ENCODE measurements at places on chromosomes 4 and X.

DNA sequence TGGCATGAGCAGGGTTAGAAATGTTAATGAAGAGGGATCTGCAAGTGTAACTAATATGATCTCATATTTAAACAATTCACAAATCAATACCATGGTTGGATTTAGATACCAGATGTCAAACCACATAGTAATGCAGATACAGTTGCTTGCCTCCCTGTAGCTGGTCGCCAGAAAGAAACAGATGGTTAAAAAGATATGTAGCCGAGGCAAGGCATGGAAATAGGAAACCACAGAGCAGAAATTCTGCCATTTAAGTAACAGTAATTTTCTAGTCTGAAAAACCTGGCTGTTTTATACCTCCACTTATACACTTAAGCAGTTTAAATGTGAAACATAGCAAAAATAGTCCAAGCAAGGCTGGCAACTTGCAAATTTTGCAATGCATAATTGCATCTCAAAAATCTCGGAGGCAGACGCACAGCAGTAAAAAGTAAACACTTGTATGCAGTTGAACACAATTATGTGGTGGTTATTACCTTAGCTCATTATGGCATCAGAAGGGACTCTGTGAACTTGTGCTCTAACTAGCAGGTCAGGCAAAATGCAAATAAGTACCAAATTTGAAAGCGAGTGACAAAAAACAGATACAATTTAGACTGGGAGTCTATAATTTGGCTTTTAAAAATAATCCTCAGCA lies 126.8 kb downstream of the NAA11 start:
- peak; percentile 22 for DNase-seq

GRCh38 chr4:26176598-26177149 lies 144.1 kb upstream of the RBPJ start:
- DNase-seq: peak; percentile 87

DNA sequence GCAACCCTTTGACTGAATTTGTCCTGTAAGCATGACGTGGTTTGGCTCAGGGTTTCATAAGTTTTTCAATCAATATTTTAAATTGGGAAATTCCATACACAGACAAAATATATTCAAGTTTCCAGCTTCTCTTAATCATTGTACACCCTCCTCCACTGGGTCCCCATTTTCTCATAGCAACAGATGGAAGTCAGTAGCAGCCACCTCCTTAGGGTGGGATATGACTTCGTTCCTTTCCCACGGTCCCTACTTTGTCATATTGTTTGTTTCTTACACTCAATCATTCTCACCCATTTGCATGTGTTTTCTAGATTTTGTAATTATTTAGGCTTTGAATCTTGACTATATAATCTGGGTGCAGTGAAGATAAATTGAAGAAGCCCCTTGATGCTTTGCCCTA lies 664.5 kb upstream of the IGFBP7 start:
- no peak for DNase-seq

GRCh38 chr4:118776157-118776954 lies 59.6 kb downstream of the SEC24D start:
- DNase-seq: peak; percentile 70

GRCh38 chr4:133720001-133720400 lies 481.6 kb downstream of the PABPC4L start:
- DNase-seq: no peak

GRCh38 chrX:27445438-27445837 lies 17.7 kb downstream of the PPP4R3C start:
- no peak for DNase-seq

DNA sequence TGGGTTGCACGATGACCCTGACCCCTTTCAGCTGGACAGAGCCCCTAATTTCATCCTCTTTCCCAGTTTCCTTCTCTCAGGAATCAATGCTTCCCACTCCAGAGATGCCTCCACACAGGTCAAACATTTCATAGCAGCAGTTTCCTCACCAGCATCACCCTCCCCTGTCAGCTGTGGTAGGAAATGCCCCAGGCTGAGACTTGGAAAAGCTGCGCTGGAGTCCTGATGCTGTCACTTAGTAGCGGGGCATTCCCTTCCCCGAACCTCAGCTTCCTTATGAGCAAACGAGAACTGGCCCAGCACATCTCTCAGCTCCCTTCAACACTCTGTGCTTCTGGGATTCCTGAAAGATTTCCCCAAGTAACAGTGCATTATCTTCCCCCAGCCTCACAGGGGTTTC lies 2.7 kb downstream of the GJB1 start:
- peak; percentile 2 for DNase-seq

GRCh38 chr4:184313702-184314659 lies 96.3 kb upstream of the ENPP6 start:
- DNase-seq: no peak

DNA sequence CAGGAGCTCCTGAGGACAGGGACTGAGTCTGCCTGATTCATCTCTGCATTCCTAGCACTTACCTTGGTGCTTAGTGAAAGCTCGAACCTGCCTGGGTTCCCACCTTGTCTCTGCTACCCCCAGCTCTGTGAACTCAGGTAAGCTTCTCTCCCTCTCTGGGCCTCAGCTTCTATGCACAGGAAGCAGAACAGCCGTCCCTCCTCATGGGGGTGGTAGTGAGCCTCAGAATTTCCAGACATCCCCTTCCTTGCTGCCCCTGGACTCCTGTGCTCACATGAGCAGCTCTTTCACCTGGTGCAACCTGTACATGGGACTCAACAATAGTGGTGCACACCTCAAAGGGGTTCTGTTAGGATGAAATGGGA lies 50.8 kb downstream of the HTRA3 start:
- no peak for DNase-seq

DNA sequence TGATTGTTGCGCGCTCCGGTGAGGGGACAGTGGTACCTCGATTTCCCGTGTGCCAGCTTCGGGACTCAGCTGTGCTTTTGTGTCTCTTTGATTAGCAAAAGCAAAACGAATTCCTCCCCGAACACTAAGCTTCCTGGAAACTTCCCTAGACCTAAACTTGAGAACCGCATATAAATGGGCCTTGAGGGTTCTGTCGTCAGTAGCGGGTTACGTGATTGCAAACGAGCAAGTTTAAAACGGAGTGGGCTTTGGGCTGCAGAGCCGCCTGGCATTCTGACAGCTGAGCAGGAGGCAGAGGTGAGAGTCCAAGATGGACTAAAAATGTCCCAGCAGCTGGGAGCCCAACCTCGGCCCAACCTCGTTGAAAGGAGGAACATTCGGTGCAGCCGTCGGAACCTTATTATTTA lies 1.2 kb upstream of the TAPT1 start:
- DNase-seq: peak; percentile 32

GRCh38 chr4:177566691-177567090 lies 124.5 kb upstream of the AGA start:
- DNase-seq: no peak

GRCh38 chr4:138875891-138876608 lies 139.5 kb upstream of the NOCT start:
- peak; percentile 97 for DNase-seq

GRCh38 chr4:147968641-147969040 lies 236.8 kb downstream of the ARHGAP10 start:
- no peak for DNase-seq

DNA sequence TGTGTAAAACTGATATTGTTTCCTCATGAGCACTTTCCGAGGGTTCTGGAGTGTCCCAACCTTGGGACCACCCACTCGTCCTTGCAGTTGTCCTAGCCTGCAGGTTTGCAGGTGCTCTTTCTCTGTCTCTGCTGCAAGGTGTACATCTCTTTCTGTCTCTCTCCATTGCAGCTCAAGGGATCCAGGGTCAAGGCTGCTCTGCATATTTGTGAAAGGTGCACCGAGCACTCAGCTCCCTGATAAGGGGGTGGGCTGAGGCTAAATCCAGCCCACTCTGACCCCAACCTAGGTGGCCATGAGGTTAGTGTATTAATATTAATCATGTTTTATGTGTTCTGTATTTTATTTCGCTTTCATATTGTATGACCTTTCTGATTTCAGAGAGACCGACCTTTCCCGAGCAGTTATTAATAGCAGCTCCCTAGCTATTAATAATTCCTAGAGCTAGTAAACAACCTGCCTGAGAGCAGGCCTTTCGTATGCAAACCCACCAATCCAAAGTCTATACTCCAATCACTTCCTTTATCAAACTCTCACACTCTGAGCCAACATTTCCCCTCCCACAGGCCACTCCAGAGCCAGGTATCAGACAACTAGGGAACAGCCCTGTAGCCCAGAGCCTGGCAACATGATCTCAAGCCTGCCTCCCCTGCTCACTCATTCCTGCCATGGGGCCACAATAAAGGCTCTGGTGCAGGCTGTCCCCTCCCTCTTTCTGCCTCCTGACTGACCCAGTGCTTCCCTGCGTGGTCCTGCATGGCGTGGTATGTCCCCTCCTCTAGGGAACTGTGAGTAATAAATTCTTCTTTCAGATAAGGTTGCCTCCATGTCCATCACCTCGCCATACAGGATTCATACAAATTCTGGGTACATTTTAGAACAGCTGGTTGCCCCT lies 73.9 kb downstream of the SLC2A9 start:
- no peak for DNase-seq

DNA sequence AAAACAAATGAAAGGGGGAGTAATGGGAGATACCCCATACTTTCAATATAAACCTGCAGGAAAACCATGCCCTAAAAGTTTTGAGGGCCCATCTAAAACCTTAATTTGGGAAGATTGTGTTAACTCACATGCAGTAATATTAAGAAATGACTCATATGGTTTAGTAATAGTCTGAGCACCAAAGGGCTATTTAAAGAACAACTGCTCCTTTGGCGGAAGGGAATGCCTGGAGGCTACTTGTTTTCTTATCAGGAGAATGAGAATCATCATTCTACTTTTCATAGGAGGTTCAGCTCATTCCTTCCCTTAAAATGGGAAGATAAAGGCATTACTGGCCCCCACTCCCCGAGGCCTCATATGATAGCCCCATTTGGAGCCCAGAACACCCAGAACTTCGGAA lies 47.6 kb downstream of the SPIN3 start:
- no peak for DNase-seq

GRCh38 chr4:73718375-73719373 lies 21.7 kb upstream of the CXCL8 start:
- DNase-seq: peak; percentile 83

DNA sequence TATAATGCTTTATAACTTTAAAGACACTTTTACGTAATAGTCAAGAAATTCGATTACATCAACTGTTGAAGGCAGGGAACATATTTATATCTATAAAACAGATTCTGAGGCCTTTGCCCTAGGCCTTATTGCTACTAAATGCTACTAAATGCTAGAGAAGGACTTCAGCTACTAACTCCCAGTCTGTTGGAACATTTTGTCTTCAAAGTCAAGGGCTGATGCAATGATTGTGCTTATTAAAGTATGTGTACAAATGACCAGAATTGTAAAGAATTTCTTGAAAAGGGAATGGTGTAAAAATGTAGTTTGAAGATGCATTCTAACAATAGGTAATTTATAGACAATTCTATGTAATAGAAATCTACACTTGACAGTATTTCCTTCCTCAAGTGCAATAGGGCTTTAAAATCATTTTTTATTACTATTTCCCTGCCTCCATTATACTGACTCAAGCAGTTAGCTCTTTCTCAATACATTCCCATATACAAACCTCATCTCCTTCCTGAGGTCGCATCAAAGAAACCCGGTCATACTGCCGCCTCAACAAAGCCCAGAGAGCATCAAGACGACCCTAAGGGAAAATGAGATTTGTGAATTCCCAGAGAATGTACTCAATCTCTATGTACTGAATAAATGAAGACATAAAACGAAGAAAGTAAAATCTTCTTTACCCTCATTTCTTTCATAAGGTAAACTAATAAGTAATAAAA lies 95.7 kb downstream of the ANTXR2 start:
- DNase-seq: no peak

GRCh38 chr4:172842779-172843178 lies 325.8 kb upstream of the GALNT7 start:
- no peak for DNase-seq

- no peak for DNase-seq
These were observed 156.9 kb downstream of the CBR4 start for GRCh38 chr4:168852933-168853713.

DNA sequence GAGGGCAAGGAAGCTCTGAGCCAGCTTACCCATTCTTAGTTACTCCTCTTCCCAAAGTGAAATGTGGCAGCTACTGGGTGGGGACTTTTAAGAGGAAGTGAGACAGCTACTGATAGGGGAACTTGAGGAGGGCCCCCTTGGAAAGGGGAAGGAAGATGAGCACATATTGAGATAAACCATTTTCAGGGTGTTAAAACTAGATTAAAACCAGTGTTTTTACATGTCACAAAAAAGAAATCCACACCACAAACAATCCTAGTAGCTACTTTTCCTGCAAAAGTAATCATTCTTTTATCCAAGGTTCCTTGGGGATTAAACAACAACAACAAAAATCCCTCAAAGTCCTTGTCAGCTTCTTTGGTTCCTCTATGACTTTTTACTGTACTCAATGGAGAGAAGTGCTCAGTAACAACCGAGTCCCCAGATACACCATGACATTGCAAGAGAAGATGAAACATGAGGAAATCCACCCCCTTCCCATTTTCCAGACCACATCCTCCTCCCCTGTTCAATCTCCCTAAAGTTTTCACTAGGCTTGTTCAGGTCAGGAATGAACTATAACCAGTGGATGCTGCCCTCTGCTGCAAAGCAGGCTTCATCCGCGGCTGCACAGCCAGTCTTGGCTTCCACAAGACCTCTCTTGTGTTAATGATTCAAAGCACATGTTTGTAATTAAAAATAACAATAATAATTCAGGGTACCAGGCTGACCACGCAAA lies 113.5 kb upstream of the TMEM164 start:
- peak; percentile 17 for DNase-seq

DNA sequence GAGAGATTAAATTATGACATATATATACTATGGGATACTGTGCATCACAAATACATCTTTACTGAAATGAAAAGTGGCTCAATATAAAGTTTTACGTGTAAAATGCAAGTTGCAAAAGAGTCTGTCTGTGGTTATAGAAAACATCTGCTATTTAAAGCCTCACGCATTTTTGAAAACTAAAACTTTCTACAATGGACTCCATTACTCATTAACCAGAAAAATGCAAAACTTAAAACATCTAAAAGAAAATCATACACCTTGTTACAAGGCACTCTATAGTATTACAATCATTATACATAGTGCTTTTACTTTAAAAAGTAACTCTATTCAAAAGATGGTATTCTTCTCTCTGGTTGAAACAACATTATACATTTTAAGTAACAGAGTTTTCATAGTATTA lies 755.6 kb downstream of the DMD start:
- DNase-seq: no peak

GRCh38 chr4:152079543-152080293 lies 318.9 kb upstream of the GATB start:
- no peak for DNase-seq

GRCh38 chr4:26782168-26782829 lies 78.3 kb upstream of the STIM2 start:
- DNase-seq: no peak

- no peak for DNase-seq
These were observed 8.9 kb downstream of the CPEB2 start for GRCh38 chr4:15011166-15011565.

- DNase-seq: peak; percentile 3
These were observed 9.9 kb upstream of the SMIM10L2A start for GRCh38 chrX:135411893-135412292.

GRCh38 chr4:137420901-137421396 lies 111.3 kb downstream of the PCDH18 start:
- no peak for DNase-seq

GRCh38 chr4:25663781-25664180 lies 8.1 kb downstream of the SLC34A2 start:
- no peak for DNase-seq
